Stimulated activated CD8-positive, alpha-beta memory T cell treated with anti-CD3 and anti-CD28 coated beads, Interleukin-4, amount 100 ng/mL, for 4 hours (primary cell): ENCODE measurements at places on chromosomes 13 and 19.

- no peak for DNase-seq
These were observed 33.5 kb downstream of the SLC25A30 start for GRCh38 chr13:45384474-45385174.

DNA sequence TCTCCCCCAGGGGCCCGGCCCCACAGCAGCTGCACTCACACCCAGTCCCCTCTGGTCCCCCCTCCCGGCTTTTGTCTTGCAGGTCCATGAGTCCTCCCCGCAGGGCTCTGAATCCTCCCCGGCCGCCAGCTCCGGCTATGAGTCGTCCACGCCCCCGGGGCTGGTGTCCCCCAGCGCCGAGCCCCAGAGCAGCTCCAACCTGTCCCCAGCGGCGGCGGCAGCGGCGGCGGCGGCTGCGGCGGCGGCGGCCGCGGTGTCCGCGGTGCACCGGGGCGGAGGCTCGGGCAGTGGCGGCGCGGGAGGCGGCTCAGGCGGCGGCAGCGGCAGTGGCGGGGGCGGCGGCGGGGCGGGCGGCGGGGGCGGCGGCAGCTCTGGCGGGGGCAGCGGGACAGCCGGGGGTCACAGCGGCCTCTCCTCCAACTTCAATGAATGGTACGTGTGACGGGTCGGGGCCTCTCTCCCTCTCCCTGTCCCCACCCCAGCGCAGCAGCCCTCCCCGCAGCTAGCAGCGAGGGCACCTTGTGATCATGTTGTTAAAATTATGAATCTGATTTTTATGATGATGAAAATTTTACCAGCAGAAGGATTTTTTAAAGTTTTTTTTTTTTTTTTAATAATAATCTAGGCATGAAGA, 3.8 kb downstream of the ZIC2 start:
- DNase-seq, result no peak

GRCh38 chr19:40921005-40921897, 39.2 kb upstream of the CYP2A7 start:
- DNase-seq, result no peak

GRCh38 chr13:54185101-54185500, 1156.5 kb downstream of the OLFM4 start:
- no peak for DNase-seq

DNA sequence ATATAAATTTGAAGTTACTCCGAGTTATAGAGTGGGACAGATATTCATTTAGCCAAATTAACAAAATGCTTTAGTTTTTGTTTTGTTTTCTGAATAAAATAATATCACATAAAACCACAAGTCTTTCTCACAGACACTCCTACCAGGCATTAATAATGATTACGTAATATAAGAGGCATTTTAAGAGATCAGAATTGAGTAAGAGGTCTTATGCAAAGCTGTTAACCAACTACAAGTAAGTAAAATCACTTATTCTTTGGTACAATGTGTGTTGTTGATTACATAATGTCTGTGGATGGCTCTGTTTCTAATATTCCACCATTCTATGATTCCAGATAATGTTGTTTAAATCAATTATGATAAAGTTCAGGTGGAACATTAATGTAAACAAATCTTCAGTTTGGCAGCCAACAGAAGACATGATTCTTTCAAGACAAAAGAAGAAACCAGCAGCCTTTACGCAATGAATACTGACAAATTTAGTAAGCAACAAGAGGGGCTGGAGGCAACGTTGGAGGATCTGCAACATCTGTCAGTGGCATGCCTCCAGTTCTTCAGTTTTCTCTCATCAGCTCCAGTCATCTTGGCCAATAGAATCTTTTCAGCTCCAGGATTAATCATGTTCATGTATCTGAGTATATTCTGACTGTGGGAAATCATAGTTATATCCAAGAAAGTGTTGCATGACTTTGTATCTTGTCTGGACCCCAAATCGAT, 403.8 kb downstream of the SLITRK5 start:
- DNase-seq, result no peak

- no peak for DNase-seq
These were observed 1210.1 kb downstream of the DIAPH3 start for GRCh38 chr13:58953638-58954037.

GRCh38 chr13:31946091-31946770, 85.3 kb upstream of the FRY start:
- no peak for DNase-seq

DNA sequence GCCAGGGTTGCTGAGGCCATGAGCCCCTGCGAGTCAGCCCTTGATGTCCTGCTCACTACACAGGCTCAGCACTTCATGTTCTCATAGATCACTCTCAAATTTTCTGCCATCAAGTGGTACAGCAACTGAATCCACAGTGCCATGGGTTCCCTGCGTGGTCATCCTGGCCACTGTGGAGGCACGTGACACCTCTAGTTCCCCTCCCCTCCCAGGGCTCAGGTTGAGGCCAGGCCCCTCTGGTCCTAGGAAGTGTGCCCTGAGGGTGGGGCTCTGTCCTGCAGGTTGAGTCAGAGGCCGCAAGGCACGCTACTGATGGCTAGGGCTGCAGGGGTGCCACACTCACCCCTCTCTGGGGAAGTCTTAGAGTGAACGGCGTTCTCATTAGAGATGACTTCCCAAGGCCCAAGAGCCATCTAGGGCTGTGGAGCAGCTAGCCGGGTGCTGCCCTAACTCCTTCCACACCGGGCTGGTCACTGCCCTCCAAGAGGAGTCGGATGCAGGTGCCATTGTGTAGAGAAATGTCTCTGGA, 39.8 kb upstream of the TPM4 start:
- no peak for DNase-seq

DNA sequence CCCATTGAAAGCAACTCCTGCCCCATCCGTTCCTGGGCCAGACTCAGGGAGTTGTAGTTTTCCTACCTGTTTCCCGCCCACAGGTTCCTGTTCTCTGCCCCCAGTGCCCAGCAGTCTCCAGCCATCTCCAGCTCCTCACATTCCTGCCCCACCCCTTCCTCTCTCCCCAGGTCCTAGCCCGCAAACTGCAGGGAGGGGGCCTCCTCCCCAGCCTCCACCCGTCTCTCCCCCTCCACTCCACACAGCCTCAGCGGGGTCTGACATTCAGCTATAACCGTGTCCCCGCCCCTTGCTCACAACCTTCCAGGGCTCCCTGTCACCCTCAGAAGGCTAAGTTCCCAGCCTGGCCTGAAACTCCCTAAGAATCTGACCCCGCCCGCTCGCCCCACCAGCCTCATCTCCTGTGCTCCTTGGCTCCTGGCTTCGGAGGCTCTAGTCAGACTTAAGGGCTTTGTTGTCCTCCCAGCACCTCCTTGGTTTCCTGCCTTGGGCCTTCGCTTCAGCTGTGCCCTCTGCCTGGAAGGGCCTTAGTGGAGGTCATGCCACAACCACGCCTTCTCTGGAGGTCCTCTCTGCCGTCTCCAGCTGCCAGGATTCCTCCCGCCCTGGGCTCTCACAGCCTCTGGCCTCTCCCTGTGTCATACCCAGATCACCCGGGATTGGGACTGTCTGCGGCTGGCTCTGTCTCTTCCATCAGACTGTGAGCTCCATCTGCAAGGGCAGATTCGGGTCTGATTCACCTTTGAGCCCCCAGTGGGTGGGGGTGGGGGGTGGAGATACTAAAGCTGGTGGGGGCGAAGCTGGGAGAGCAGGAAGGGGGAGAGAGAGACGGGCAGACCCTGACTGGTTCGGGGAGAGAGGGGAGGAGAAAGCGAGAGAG, 5.1 kb upstream of the SPACA6 start:
- DNase-seq, result no peak

GRCh38 chr13:43085545-43085944, 62.2 kb downstream of the DNAJC15 start:
- no peak for DNase-seq

DNA sequence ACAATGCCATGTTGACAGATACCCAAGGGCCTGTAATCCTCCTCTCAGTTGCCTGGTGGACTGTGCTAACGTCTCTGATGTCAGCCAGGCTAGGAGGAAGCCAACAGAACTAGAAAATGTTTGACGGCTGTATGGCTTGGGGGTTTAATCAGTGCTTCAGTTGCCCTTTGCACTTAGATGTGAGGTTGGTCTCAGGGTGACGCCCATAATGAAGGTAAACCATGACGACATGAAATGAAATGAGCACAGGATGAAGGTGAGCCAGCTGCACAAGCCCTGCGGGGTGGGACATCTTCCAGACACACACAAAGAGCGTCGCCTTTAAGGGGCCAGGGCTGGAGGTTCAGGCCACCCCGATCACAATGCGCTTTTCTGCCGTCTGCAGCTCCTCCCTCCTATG, 127.2 kb downstream of the CRYL1 start:
- no peak for DNase-seq

DNA sequence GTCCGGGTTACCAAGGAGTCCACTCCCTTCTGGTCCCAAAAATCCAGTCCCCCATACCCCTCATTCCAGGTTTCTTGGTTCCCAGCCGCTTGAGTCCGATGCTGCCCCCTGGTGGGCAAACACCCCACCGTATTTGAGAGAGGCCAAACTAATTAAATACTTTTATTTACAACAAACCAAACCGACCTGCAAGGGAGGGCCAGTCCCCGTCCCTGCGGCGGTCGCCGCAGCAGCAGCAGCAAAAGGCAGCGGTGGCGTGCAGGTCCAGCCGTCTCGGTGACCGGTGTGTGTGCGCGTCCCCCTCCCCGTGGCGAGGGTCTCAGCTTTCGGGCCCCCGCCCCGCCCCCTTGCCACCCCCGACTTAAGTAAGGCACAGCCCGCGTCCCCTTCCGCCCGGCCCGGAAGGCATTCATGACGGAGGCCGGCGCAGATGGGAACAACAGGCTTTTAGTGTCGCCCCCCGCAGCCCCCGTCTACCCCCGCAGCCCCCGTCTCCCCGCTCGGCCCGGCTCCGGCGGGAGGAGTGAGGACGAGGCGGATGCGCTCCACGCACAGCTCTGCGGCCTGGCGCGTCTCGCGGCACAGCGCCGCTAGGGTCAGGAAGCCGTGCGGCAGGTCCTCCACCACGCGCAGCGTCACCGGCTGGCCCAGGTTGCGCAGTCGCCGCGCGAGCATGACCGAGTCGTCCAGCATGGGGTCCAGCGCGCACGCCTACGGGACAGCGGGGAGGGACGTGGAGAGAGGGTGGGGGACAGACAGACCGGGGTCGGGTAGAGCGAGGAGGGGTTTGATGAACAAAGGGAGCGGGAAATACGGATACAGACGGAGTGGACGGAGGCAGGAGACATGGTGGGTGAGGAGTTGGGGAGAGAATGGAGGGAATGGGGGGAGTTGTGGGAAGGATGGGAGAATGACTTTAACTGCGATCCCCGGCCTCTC, 11.5 kb upstream of the CNFN start:
- DNase-seq, result peak; percentile 49

GRCh38 chr13:100214886-100215285, 126.0 kb downstream of the PCCA start:
- no peak for DNase-seq

DNA sequence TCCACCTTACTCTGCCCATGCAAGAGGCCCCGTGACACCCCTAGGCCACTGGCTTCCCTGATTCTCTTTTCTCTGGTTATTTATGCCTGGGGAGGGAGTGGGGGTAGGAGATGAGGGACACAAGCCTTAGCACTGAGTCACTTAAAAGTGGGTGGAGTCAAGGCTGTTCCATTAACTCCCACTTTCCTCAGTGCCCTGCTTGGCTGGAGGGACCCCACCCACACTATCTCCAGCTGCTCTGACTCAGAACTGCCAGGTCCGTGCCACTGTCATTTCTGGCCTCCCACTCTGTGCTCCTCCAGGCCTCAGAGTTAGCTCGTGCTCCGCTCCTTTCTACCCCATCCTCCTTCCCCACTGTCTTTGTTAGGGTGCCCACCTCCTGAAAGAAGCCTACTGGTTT, 113.4 kb upstream of the UQCRFS1 start:
- no peak for DNase-seq

DNA sequence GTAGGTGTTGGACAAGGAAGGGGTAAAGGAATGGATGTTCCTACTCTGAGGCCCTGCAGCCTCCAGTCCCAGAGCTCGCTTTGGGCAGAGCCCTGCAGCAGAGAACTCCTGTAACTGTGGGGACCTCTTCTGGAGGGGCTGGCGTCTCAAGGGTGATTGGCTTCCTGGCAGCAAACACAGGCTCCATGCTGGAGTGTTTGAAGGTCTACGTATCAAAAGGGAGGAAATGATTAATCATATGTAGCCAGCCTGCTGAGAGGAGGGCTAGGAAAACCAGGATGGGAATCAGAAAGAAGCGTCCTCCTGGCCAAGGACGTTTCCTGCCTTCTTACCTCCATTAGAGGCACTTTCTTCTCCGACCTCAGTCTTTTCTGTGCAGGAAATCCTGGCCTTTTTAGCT, 208.5 kb downstream of the TSHZ3 start:
- DNase-seq, result no peak

DNA sequence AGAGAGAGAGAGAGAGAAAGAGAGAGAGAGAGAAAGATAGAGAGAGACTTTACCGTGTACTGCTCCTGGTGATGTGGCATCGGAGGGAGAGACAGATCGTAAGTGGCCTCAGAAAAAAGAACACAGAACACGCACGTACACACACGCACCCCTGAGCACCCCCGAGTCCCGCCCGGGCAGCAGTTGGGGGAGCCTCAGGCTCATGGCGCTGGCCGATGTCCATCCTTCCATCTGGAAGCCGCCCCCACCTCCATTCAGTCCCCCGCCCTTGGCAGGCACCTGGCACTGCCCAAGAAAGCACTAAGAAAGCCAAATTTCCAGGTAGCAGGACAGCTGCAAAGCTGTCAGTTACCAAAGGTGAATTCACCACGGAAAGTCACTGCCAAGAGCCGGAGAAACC, 116.9 kb downstream of the IER2 start:
- no peak for DNase-seq

DNA sequence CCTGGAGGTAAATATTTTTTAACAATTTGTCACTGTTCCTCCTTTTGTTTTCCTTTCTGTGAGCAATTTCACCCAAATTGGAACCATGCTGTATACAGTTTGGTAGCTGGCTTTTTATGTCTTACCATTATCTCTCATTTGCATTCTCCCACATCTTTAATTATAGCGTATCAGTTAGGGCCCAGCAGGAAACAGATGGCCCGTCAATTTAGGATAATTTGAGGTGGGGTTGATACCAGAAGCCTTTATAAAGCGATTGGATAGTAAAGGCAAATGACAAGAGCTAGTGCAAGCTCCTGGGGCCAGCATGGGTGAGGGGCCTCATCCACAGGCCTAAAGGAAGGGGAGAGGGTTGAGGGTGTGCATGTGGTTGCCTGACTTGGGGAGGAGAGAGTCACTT, 3.8 kb upstream of the IFNL4 start:
- no peak for DNase-seq

- DNase-seq, result no peak
These were observed 75.0 kb upstream of the VSTM2B start for GRCh38 chr19:29450812-29451211.

DNA sequence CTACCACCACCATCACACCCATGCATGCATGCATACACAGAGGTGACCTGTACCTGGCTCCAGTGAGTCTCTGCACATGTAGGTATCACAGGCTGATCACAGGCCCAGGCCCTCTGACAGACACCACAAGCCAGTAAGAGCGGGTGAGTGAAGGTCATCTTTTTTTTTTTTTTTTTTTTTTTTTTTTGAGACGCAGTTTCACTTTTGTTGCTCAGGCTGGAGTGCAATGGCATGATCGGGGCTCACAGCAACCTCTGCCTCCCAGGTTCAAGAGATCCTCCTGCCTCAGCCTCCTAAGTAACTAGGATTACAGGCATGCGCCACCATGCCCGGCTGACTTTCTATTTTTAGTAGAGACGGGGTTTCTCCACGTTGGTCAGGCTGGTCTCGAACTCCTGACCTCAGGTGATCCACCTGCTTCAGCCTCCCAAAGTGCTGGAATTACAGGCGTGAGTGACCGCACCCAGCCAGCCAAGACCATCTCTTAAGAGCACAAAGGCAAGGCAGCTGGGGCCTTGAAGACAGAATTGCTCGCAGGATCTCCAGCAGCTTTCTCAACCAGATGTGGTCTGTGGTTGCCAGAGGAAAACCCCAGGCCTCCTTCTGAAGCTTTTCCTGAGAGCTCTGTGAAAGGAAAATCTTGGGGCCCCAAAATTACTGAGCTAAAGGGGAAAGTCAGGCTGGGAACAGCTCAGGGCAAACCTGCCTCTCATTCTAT, 3.2 kb upstream of the NKG7 start:
- DNase-seq, result no peak
